Hematopoietic multipotent progenitor cell treated with erythropoietin and hydrocortisone succinate and interleukin-3 and kit ligand, for 17 days (in vitro differentiated cells): ENCODE measurements at places on chromosomes 3 and 15.

GRCh38 chr3:27903446-27903845, 181.3 kb upstream of the EOMES start:
- no peak for DNase-seq

DNA sequence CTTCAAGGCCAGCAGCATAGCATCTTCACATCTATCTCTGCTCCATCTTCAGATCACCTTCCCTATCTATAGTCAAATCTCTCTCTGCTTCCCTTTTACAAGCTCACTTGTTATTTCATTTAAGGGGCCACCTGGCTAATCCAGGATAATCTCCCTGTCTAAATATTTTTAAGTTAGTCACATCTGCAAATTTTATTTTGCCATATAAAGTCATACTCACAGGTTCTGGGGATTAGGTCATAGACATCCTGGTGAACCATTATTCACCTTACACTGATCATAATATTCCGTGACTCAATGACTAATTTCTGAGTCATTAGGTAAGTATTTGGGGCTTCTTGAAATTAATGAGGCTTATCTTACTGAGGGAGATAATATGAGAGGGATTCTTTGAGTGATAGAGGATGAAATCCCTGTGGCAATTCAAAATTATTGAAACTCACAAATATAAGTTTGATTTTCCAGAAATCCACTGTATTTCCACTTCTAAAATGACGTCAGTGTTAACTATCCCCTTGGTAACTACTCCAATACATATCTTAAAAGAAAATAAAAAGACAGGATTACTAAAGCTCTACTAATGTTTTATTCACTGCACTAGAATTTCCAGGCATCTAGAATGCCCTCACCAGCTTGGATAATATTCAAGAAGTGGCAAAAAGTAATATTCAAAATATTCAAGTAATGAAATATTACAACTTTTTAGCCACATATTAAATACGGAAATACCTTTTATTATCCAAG, 93.7 kb upstream of the RBMS3 start:
- DNase-seq, result no peak

GRCh38 chr3:72738752-72739530, 109.3 kb downstream of the SHQ1 start:
- no peak for DNase-seq

DNA sequence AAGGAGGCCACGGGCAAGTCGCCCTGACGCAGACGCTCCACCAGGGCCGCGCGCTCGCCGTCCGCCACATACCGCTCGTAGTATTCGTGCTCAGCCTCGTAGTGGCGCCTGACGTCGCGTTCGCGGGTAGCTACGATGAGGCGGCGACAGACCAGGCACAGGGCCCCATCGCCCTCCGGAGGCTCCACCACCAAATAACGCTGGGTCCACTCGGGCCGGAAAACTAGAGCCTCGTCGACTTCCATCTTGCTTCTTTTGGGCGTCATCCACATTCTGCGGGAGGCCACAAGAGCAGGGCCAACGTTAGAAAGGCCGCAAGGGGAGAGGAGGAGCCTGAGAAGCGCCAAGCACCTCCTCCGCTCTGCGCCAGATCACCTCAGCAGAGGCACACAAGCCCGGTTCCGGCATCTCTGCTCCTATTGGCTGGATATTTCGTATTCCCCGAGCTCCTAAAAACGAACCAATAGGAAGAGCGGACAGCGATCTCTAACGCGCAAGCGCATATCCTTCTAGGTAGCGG, at the start of gene EPM2AIP1:
TSS of gene EPM2AIP1 (minus strand) at position 326 of the 520 bp plus-strand sequence. CDS start at position 272, 54 bp downstream.
- no peak for DNase-seq

DNA sequence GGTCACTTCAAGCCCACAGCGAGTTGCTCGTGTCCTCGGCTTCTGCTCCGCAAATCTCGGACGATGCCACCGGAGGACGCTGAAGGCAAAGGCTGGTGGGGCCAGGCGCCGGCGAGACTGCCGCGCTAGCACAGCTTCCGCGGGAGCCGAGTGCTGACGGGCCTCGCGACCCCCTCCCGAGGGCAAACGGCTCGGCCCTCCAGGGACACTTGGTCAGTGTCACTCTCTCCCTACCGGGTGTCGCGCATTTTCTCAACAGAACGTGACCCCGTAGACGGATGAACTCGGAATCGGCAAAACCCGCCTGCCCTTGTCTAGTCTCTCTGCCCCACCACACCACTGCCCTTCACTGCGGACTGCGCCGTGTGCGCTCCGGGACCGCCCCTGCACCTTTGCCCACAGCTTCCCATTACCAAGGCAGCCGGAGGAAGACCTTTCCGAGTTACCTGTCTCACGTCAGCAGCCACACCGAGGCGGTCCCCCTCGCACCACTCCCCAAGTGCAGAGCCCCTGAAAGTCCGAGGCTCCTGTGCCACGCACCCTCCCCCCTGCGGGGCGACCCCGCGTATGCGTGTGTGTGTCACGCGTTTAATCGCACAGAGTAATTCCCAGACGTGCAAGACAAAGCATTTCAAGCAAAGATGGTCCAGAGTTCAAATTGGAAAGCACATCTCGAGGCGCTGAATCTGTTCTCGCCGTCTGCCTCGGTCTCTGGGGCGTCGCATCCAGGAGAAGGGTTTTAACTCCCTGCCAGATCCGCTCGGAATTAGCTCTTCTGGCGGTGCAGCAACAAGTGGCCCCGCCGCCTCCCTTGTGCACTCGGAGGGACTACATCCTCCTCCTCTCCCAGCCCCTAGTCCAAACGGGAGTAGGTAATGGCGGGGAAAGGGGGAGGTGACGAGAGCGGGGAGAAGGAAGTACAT, 245.0 kb upstream of the TOPAZ1 start:
- no peak for DNase-seq

DNA sequence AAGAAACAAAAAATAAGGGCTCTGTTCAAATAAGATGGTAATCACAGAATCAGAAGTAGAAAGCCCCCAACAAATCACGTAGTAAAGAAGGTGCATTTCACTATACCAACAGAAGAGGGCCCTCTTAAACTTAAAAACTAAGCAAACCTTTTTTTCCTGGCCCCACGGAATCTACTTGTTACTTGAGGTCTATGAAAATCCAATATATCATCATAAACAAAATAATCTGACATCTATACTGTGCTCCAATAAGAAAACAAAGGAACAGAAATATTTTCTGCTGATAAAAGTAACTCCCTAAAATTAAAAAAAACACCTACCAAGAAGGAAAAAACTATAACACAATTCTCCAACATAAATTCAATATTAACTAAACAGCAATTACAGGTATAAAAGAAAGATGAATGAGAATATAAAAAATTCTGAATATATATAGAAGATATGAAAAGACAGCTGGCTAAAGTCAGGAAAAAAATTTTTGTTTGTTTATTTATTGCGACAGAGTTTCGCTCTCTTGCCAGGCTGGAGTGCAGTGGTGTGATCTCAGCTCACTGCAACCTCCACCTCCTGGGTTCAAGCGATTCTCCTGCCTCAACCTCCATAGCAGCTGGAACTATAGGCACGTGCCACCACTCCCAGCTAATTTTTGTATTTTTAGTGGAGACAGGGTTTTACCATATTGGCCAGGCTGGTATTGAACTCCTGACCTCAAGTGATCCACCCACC, 81.8 kb downstream of the CLASP2 start:
- DNase-seq, result peak; percentile 9

DNA sequence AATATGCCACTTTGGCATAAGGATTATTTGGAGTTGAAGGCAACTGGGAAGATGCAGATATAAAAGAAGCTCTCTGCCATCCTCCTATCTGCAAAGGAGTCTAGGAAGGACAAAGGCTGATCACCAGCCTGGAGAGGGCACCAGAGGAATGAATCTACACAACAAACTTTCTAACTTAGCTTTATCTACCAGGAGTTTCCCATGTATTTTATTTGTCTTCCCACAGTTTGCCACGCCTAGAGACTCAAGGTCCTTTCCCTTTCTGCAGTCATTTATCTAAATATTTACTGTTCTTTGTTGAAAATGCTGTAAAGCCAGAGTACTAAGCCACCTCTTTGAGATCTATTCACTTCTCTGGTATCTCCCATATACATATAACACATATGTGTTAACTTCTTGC, 32.2 kb downstream of the GPR176 start:
- peak; percentile 55 for DNase-seq

DNA sequence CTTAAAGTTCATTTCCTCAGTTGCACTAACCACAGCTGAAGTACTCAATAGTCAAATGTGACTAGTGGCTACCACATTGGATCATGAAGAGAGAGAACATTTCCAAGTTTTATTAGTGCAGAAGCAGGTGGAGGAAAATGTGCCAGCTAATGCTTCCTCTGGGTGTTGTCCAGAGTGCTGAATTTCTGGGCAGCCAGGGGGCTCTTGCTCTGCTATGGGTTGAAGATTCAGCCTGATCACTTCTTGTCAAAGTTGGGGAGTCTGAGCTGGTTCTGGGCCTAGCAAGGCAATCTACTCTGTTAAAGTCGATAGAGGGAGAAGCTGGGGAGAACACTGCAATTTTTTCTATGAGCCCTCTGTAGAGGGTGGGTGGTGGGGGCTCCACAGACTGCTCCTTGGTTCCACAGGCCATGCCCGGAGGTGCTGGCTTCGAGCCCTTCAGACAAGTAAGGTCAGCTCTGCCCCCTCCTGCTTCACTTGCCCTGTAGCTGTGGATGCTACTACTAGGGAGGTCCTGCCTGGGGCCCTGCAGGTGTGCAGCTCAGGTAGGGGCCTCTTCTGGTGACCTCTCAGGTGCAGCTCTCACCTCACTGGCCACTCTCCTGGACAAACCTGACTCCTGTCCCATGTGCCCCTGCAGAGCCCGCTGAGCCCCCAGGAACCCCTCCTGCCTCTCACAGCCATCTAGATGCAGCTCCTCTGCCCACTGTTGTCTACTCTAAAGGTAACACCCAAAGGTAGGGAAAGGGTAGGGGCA, 8.2 kb downstream of the ALG3 start:
- no peak for DNase-seq

DNA sequence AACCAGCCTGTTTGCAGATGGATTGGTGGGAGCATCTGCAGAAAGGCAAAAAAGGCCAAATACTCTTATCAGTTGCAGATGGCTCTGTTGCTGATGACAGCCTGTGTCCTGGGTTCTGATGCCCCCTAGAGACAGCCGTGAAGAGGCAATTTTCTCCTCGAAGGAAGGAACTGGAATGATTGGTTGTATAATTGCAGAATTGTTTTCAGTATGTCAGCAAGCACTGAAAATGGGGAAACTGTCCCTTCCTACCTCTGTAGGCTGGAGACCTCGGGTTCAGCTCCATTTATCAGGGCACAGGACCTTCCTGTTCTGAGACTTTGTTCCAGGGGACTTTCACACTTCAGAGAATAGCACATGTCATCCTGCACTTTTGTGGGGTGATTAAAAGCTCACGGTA, 103.0 kb downstream of the PGPEP1L start:
- peak; percentile 62 for DNase-seq

- peak; percentile 98 for DNase-seq
These were observed at the start of the genes BTD and HACL1 for GRCh38 chr3:15601399-15602145. TSS of gene BTD (plus strand) at chr3:15601745. CDS start at chr3:15635440, 33,695 bp downstream. TSS of gene HACL1 (minus strand) at chr3:15601569. CDS start at chr3:15601463, 106 bp downstream.

DNA sequence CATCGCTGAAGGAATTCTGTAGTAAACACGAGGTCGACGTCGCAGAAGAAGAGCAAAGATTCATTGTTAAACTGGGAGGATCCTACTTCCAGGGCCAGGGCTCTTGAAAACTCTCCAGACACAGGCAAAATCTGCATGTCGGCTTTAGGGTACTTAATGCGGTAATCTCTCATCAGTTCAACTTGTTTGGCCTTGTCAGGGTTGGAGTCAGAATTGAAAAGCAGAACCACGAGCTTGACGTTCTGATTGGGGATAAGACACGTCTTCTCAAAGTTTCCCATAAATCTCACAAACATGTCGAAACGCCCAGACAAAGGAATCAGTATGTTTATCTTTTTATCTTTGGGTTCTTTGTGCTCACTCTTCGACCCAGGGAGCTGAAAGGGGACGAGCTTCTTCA, 74.0 kb downstream of the CHSY1 start:
- no peak for DNase-seq

DNA sequence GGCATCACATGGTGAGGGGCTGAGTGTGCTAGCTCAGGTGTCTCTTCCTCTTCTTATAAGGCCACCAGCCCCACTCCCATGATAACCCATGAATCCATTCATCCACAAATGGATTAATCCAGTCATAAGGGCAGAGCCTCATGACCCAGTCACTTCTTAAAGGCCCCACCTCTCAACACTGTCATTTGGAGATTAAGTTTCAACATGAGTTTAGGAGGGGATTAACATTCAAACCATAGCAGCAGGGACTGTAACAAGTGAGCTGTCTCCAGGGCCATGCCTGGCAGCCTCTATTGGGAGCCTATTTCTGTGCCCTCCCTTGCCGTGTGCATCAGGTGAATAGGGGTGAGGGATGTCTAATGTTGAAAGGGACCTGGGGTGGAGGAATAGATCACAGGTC, 77.5 kb downstream of the CHRD start:
- no peak for DNase-seq

- no peak for DNase-seq
These were observed 87.3 kb upstream of the PRR23C start for GRCh38 chr3:139131951-139132350.

GRCh38 chr3:159322322-159322939, 520.6 kb downstream of the MFSD1 start:
- no peak for DNase-seq

DNA sequence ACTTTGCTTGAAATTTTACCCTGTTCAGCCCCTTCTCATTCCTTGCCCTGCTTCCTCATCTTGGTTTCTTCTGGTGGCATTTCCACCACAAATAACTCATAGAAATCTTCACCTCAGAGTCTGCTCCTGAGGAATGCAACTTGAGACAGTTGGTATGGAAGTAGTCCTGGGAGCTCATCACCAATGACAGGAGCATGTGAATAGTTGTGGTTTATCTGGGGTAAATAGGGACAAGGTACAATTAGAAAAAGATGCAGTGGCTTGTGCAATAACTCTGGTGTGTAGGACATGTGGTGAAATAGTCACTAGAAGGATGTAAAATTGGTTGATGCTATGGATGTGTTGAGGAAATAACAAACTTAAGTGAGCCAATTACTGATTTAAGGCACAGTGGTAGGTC, 72.7 kb upstream of the CHRNA7 start:
- no peak for DNase-seq

DNA sequence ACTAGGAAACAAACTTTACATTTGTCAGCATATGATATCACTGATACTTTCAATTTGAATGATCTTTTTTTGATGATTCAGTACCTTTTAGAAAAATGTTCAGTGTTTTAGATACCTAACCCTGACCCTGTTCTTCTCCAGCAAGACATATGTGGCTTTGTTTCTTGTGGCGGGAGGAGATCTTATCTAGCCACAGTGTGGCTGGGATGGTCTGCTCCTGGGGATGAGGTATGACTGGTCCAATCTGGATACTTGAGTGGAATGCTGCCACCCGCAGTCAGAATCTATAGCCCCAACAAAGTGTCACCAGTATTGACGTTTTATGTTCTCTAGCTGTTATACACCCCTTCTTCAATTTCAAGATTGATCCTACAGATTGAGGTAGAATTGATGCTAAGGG, 439.0 kb upstream of the GOLIM4 start:
- DNase-seq, result no peak

- peak; percentile 37 for DNase-seq
These were observed 66.1 kb downstream of the SLC30A4 start for GRCh38 chr15:45456212-45457106.

DNA sequence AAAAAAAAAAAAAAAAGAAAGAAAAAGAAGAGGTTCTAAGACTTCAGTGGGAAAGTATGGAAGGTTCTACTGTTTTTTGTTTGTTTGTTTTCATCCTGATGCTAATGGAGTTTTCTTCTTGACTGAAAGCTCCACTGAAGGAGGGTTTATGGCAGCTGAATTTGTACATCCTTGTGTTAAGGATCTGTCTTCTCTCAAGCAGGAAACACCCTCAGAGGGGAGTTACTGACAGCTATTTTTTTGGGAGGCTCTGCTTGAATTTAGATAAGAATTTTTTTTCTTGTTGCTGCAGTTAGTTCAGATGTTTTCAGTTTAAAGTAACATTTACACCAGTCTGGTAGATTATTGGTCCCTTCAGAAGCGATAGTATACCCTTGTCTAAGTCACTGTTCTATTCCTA, 325.3 kb downstream of the ROBO2 start:
- DNase-seq, result no peak

- DNase-seq, result no peak
These were observed 414.7 kb downstream of the ZBTB20 start for GRCh38 chr3:114732353-114732752.
